ENCODE measurements at places on chromosomes 3 and 15.

DNA sequence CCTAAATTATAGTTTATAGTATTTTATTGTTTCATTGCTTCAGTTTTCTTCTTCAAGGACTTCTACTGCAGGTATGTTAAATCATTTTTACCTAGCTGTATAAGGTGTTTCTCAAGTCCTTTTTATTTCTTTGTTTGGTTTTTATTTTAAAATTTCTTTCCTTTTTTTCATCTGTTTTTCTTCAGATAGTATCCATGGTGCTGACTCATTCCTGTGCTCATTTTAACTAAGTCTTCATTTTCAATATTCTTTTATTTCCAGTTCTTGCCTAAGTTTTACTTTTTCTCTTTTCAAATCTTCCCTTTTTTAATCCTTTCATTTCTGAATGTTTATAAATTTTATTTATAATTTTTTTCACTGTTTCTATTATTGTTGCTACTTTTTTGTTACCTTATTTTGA, 42.3 kb upstream of the STIMATE start:
- no peak for DNase-seq

GRCh38 chr3:170572665-170573253, 13.1 kb downstream of the SLC7A14 start:
- DNase-seq, result peak; percentile 64

- no peak for DNase-seq
Measured at GRCh38 chr15:27820722-27821121, 278.4 kb downstream of the OCA2 start.

DNA sequence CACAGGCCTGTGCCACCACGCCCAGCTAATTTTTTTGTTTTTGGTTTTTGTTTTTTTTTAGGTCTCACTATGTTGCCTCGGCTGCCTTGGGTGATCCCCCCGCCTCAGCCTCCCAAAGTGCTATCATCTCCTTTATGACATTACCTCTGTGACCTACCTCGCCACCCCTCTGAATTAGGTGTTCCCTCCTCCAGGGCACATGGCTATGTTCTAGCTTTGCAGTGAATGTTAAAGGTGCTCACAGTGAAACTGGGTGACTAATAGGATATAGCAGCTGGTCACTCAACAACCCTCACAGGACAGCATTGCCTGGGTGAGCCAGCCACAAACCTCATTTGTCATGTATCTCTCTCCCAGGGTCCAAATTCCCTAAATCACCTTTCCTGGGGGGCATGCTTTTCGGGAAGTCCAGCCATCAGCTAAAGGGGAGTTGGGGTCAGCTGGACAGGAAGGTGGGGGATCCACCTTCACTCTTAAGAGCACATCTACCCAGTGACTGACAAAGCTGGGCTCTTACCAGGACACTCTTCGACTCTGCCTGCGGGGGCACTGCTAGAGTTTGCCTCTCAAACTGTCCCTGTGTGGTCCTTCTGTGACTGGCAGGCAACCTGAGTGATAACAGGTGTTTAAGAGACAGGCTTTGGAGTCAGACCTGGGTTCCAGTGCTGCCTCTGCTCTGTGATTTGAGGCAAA, 1.6 kb upstream of the TTLL3 start:
- DNase-seq, result peak; percentile 34

- no peak for DNase-seq
Measured at GRCh38 chr15:85027421-85027820, 45.8 kb downstream of the PDE8A start.

DNA sequence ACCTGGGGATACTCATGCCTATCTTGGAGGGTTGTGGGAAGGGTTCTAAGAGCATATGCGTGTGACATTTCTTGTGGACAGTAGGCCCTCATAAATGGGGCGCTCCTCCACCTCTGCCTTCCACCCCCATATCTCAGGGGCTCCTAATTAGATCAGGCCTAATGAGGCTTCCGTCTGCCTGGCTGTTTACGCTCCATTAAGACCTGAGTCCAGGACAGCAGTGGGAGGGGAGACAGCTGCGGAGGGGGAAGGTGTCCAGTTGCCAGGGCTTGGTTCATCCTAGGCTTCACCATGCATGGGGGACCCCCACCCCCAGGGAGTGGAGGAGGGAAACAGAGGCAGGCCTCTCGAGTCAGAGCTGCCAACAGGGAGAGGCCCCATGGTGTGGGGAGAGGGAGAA, 9.3 kb upstream of the LINGO1 start:
- no peak for DNase-seq

DNA sequence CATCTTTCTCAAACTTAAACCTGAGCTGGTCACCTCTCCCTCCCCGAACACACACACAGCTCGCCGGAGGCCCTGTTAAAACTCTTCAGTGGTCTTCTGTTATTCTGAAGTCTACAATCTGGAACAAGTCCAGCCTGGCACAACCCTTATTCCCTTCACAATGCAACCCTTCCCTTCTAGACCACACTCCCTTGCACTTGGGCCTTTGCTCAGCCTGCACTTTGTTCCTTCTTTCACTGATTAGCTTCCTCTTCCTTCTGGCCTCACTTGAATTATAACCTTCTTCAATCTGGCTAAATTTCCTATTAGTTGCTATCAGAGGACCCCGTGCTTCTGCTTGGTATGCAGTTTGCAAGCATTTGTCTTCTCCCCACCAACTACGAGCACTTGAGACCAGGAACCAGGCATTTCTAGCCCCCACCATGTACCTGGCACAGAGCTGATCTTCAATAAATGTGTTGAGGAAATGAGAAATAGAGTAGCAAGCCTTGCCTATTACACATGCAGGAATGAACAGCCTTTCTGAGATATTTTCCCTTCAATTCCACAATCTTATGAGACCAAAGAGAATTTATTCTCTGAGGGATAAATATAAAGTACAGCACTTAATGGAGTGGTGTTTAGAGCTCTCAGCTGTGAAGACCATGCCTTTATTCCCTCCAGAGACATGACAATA, 663.1 kb upstream of the ADAMTS9 start:
- no peak for DNase-seq

DNA sequence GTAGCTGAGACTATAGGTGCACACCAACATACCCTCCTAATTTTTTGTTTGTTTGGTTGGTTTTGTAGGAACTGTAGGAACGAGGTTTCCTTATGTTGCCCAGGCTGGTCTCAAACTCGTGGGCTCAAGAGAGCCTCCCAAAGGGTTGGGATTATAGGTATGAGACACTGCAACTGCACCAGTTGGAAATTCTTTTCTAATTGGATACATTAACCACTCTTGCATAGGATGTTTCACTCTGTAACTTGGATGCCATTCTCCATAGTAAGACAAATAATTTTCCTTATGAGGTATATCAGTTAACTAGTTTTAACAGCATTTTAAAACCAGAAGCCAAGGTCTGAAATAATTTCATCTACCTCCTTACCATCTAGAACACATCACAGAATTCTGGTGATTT, 6.7 kb upstream of the ALCAM start:
- DNase-seq, result no peak

DNA sequence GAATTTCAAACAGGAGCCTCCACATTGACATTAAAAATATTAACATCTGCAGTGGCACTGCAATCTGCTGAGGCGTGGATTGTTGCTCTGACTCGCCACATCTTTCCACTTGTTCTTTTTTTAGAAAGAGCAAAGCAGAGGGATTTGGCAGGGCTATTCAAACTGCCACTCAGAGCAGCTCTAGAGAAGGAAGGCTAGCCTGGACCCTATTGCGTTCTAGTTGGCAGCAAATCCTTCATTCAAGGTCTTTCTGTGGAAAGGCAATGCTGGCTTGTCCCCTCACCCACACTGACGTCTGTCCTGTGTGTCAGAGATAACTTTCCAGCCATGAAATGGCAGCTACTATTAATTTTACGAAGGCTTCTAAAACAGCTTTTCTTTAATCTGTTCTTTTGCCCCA, 483.2 kb upstream of the SGO1 start:
- peak; percentile 16 for DNase-seq

DNA sequence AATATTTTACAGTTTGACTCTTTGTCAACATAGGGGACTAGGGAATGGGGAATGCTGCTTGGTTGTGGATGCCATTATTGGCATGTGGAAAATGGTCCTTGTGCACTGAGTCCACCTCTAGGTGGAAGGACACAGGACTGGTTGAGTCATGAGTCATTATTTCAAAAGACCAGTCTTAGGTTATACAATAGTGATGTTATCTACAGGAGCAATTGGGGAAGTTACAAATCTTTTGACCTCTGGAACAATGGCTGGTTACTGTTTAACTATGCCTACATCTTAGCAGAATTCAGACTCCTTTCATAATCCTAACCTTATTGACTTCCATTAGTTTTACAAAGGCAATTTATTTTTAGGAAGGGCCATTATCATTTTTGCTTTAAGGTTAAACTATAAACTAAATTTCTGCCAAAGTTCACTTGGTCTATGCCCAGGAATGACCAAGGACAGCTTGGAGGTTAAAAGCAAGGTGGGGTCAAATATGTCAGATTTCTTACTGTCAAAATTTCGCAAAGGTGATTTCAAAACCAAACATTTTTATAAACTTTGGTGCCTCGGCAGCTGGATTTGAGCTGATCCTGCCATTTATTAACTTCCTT, 11.8 kb upstream of the CCR8 start:
- no peak for DNase-seq

DNA sequence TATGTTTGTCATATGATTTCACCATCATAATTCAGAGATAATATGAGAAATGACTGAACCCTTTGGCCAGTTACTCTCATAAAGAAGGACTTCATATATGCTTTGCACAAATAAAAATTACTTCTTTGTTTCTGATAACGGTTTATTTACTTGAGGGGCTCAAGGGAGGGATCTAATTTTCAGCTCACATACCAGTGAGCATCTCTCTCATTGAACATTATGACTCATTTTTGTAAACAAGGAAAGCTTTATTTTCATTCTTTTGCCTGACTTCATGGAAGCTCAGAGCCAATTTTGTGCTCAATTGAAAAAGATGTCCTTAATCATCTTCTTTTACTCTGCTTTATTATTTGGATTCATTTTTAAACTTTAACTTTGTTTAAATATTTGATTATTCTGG, 5.8 kb downstream of the NLGN1 start:
- no peak for DNase-seq

- DNase-seq, result no peak
Measured at GRCh38 chr3:151923901-151924300, 50.5 kb downstream of the SUCNR1 start.

DNA sequence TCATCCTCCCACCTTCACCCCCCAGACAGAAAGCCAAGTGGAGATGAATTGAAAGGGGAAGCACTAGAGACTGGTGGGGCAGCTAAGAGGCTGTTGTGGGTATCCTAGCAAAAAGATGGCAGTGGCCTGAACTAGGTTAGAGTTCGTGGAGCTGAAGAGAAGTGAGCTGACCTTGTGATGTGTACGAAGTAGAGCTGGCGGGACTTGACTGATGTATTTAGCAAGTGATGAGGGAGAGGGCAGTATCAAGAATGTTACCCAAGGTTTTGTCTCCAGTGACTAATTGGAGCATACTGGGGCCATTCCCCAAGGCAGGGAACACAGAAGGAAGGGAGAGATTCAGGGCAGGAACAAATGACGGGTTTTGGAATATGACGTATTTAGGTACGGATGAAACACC, 50.0 kb upstream of the CP start:
- DNase-seq, result no peak

GRCh38 chr3:120420360-120420759, 30.4 kb downstream of the FSTL1 start:
- DNase-seq, result peak; percentile 10

- DNase-seq, result no peak
Measured at GRCh38 chr15:82856397-82857170, 47.2 kb downstream of the WHAMM start.

GRCh38 chr3:45995236-45996192, at the start of gene FYCO1:
Gene FYCO1 (minus strand): TSS chr3:45995824. CDS start chr3:45984910, 10,914 bp downstream.
- DNase-seq, result peak; percentile 95

- DNase-seq, result no peak
Measured at GRCh38 chr15:53397041-53397616, 362.3 kb downstream of the WDR72 start.

DNA sequence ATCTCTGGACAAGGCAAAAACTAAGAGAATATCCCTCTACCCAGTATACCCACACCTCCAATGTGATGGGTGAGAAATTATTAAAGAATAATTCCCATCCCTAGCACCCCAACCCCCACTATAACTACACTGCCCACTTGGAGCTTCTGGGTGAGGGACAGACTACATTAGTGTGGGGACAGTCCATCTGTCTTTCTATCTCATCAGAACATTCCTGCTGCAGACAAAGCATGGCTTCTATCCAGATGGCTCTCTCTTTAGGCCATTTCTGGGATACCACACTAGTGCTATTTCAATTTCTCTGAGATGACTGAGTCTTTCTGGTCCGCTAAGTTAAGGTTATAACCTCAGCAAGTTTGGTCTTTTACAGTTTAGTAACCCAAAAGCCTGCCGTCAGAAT, 6.6 kb downstream of the CSNK1G1 start:
- DNase-seq, result no peak

DNA sequence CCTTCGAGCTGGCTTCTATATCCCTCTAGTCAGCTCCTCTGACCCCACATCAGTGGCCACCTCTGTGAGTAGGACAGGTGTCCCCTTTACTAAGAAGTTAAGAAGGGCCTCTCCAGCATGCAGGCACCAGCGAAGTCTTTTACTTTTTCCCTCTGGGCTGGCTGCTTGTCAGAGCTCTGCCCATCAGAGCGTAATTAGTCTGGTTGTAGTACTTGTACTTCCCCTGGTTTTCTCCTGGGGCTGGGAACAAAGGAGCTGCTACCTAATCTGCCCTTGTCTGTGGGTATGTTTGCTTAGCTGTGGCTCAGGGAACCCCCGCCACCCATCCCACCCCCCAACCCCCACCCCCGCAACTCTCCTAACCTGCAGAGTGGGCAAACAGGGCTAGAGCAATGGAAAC, 27.4 kb upstream of the ALPK3 start:
- DNase-seq, result no peak

- peak; percentile 38 for DNase-seq
Measured at GRCh38 chr3:185995352-185995751, 57.5 kb upstream of the TRA2B start.

- no peak for DNase-seq
Measured at GRCh38 chr3:151818361-151818760, 4.4 kb downstream of the AADAC start.

DNA sequence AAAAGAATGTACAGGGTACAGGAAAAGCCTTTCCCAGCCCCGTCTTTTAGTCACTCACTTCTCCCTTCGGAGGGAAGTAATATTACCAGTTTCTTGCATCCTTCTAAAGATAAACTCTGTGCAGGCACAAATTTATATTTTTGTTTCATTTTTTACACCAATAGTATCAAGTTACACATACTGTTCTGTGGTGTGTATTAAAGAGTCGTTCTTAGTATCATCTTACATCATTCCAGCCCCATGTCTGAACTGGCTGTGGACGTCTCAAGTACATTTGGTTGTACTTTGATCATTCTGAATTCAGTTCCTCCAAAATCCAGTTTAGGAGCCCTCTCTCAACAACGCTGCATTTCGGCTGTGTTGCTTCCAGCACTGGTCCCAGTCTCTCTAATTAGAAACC, 68.7 kb downstream of the LMLN start:
- DNase-seq, result peak; percentile 10

GRCh38 chr15:84878504-84878903, 6.0 kb upstream of the SLC28A1 start:
- DNase-seq, result peak; percentile 69

DNA sequence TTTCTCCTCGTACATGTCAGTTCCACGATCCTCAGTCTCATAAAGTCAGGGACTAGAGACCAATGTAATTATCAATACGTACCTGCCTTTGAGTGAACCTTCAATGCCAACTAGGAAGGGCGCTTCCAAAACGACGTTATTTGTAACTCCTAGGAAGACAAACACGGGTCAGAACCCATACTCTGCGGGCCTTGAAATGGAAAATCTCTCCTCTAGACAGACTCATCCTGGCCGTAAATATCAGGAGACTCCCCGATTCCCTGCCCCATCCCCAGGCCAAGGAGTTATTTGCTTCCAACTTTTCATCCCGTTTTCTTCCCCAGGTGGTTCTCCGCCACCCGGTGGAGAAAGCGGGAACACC, 578 bp downstream of the OIP5 start:
- peak; percentile 66 for DNase-seq

GRCh38 chr15:101712078-101712477, 12.2 kb downstream of the TARS3 start:
- DNase-seq, result no peak
